ENCODE measurements at places on chromosomes 12 and 14. TPM values are rescaled to one million over a fixed set of nuclear protein-coding genes. Genes with fewer than 3 reads are reported as not detected.

Gene NRIP2
- 1.2 TPM for total RNA-seq

DNA sequence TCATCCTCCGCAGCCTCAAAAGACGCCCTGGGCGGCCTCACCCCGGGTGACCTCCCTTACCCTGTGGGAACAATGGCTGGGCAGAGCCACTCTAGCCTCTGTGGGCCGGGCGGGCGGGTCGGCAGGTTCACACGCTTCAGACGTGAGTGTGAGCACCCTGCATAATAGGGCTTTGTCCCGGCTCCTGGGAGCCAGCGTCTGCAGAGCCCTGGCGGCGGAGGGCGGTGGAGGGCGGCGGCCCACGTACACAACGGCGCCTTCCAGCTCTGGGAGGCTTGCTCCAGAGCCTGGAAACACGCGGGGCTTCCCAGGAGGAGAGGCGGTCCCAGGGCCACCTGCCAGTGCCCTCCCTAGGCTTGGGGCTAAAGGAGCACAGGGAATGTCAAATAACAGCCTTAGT lies 205.6 kb downstream of the BCL11B start:
- DNase-seq = no peak

Gene KRT75
- not detected for total RNA-seq

GRCh38 chr12:57142727-57143126 lies 4.7 kb downstream of the LRP1-AS start:
- no peak for DNase-seq

- no peak for DNase-seq
Observed at GRCh38 chr12:40515041-40515816, 177.0 kb upstream of the CNTN1 start.

Data from left ventricle myocardium inferior (tissue), 1 donor.